Hematopoietic multipotent progenitor cell (in vitro differentiated cells): ENCODE measurements at places on chromosomes 5 and 9. TPM values are rescaled to one million over a fixed set of nuclear protein-coding genes. Genes with fewer than 3 reads are reported as not detected.
A peak's percentile ranks its signal among the peaks of the same experiment; 100 is the strongest.

- DNase-seq, result no peak
Observed at GRCh38 chr5:14323466-14323865, 180.3 kb downstream of the TRIO start.

- DNase-seq, result no peak
Observed at GRCh38 chr9:111451570-111451969, 32.6 kb downstream of the ECPAS start.

DNA sequence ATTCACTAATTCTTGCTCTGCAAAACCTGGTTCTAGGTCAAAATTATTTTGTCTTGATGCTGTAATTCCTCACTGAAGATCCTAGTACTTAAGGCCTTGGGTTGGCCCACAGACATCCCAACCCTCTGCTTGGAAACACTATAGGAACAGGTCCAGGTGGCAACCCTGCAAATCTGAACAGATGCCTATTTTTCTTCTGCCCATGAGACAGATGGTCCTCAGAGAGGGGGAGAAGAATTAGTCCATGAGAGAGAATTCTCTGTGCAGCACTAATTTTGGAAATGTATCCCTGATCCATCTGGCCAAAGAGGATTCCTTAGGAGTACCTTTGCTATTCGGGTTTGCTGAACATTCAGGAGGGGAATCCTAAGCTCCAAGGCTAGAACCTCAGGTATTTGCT, 156.3 kb downstream of the ELAVL2 start:
- no peak for DNase-seq

- DNase-seq, result no peak
Observed at GRCh38 chr9:128716581-128717254, 7.2 kb downstream of the ZDHHC12 start.

HINT1 gene
- total RNA-seq, result 301 TPM

NFIL3 gene
- 9.7 TPM for total RNA-seq

- DNase-seq, result no peak
Observed at GRCh38 chr9:114289571-114290481, 33.1 kb upstream of the ORM1 start.

DNA sequence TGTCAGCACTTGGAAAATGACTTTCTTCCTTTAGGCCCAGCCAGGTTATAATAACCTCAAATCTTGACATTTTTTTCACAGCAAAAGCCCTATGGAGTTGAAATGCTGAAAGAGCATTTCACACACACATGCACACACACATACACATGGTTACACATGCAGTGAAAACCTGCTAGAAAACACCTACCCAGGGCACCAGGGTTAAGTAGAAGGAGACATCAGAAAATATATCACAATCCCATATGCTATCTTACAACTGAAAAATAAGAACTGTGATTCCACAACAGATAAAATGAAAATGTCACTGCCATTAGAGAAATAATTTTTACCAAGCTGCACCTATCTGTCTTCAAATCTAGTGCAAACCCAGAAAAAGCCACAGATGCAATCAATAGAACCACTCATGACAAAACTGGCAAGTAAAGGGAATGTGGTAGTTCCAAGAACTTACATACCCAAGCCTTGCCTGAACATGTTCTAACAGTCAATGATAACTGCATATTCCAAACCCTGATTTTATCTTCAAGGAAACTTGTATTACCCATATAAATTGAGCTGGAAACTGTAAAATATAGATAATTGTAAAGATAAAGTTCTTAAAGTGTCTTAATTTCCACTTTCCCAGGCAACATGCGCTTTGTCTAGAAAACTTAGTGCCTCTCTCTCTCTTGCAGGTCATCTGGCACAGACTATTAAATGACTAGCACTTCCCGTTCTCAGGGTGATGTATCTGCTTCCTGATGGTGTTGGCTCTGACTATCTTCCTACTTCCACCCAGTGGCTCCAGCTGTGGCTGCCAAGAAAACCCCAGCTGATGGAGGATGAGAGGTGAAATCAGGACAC, 250.2 kb upstream of the PTGER4 start:
- peak; percentile 67 for DNase-seq
